ENCODE measurements at places on chromosomes 6 and 20.

GRCh38 chr6:63807056-63807455 is 171.5 kb downstream of the PHF3 start:
- DNase-seq, result no peak

- no peak for DNase-seq
Observed at GRCh38 chr20:52280407-52280806, 88.8 kb upstream of the ZFP64 start.

DNA sequence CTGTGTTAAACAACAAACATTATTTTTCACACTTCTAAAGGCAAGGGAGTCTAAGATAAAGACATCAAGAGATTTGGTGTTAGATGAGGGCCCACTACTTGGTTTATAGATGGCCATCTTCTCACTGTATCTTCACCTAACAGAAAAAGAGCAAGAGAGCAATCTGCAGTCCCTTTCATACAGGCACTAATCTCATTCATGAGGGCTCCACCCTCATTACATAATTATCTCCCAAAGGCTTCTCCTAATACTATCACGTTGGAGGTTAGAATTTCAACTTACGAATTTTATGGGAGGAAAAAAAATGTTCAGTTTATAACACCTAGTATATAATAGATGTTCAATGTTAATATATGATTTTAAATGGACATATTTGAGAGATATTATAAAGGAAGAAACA is 45.6 kb downstream of the HDAC2 start:
- DNase-seq, result no peak

- peak; percentile 46 for DNase-seq
Observed at GRCh38 chr6:168132531-168133167, 53.6 kb upstream of the FRMD1 start.

GRCh38 chr6:41306187-41306854 is 19.8 kb upstream of the TREM1 start:
- DNase-seq, result peak; percentile 26

- DNase-seq, result no peak
Observed at GRCh38 chr20:53101992-53102760, 130.0 kb downstream of the TSHZ2 start.

GRCh38 chr6:157498817-157499216 is 117.8 kb downstream of the ZDHHC14 start:
- DNase-seq, result no peak

DNA sequence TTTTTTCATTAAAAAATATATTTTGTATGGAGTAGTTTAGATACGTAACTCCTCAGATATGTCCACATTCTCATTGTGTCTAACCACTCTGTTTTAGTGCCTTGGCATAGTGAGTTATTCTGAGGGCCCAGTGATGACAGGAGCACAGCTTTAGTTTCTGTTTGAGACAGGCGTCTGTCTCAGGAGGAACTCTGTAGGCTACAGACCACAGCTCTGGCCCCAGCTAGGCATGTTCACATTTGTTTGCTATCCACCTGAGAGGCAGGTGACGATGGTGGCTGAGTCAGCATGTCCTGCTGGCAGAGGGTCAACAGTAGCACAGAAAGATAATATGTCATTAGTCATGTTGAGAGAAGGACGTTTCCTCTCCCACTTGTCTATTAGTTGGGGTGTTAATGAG is 16.3 kb downstream of the LRRC1 start:
- DNase-seq, result no peak

- no peak for DNase-seq
Observed at GRCh38 chr20:49724408-49725223, 10.9 kb upstream of the B4GALT5 start.

DNA sequence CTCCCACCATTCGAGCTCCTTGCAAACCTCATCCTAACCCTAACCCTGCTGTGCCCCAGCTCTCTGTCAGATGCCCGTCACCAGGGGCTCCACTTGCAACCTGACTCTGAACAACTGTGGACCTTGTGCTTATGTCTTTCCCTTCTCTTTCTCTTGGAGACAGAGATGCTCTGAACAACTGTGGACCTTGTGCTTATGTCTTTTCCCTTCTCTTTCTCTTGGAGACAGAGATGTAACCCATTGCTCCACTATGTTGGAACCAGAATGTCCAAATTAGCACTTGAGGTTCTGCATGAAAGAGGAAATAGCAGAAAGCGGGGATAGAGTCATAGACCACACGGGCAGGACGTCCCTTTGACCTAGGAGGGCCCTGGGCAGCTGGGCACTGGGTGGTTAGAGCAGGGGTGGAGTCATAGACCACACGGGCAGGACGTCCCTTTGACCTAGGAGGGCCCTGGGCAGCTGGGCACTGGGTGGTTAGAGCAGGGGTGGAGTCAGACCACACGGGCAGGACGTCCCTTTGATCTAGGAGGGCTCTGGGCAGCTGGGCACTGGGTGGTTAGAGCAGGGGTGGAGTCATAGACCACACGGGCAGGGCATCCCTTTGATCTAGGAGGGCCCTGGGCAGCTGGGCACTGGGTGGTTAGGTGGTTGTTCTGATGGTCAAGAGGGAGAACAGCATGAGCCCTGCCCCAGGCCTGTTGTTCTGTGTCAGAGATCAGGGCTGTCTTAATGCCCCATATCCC is 22.2 kb downstream of the PCMTD2 start:
- no peak for DNase-seq

GRCh38 chr20:13131688-13132087 is 89.4 kb upstream of the ISM1 start:
- no peak for DNase-seq

DNA sequence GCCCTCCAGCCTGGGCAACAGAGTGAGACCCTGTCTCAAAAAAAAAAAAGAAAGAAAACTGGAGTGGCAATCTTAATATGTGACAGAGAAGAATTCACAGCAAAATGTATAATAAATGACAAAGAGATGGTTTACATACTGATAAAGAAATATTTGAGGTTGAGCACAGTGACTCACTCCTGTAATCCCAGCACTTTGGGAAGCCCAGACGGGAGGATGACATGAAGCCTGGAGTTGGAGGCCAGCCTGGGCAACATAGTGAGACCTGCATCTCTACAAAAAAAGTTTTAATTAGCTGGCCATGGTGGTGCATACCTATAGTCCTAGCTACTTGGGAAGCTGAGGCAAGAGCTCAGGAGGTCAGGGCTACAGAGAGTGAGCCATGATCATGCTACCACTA is 12.4 kb upstream of the DEFB118 start:
- no peak for DNase-seq

DNA sequence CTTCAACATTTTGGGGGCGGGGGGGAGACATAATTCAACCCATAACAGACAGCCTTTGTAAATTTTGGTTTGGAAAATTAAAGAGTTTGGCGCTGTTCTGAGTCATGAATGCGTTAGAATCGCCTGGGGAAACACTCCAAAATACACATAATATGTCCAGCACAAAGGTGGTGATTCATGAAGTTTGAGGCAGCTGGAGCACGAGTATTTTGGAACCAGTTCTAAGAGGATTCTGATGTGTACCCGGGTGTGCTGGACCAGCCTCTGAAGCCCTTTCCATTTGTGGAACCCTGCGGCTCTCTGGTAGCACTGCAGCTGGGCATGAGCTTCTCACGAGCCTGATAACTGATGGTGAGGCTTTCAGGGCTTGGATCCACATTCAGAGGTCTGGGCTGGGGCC is 4.7 kb downstream of the GMPR start:
- no peak for DNase-seq

GRCh38 chr6:27862396-27863066 is 49.7 kb downstream of the OR2B2 start:
- no peak for DNase-seq

DNA sequence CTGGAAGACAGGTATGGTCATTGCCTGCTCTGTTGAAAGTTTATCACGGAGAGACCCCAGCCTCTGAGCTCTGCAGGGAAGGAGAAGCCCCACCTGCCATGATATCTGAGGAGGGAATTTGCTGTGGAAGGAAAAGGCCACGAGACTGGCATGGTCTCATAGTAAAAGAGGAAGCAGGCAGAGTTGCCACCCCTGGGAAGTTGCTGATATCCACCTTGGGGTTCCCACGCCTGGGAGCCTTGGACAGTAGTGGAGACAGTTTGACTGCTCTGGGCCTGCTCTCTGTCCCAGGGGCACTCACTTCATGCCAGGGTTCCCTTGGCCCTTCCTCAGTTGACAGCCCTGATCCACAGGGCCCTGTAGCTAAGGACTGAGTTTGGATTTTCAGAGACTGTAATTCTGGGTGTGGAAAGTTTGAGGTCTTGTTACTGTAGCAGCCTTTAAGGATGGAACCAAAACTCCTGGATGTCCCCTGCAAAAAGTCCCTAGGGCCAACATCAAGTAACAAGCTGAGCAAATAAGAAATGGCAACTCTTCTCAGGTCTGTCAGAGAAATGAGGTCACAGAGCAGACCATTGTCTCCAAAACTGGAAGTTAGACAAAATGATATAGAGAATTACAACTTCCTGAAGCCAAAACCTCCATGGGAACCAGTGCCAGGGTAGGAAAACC is 6.9 kb upstream of the SIRPB1 start:
- no peak for DNase-seq

DNA sequence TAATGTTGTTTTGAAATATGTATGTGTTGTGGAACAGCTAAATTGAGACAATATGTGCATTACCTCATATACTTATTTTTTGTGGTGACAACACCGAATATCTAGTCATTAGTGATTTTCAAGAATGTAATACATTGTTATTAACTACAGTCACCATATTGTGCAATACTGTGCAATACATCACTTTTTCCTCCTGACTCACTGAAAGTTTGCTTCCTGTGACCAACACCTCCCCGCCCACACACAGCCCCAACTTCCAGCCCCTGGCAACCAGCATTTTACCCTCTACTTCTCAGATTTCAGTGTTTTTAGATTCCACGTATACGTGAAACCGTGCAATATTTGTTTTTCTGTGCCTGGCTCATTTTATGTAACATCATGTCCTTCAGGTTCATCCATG is 627.9 kb downstream of the PRKN start:
- no peak for DNase-seq

DNA sequence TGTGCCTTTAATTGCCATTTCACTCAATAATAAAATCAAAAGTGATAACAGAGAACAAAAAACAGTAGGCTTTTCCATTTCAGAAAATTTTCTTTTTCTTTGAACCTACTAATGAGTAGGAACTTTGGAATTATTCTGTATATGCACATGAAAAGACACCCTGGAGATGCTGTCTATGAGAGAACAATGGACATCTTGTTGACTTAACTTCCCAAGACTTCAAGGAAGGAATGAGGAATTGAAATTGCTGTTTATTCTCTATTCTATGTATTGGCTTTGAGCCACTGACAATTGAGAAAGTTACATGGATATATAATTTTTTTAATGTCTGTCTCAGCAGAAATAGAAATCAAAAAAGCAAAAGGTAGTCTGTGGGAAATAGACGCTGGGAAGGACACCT is 98.6 kb upstream of the PCSK2 start:
- DNase-seq, result no peak

- DNase-seq, result no peak
Observed at GRCh38 chr20:47102629-47103028, 208.0 kb downstream of the EYA2 start.

GRCh38 chr6:24357336-24358218 is at the start of gene DCDC2:
Gene DCDC2, minus strand, starts transcription at chr6:24358059. Its CDS starts 309 bp downstream, at chr6:24357750.
- DNase-seq, result peak; percentile 25

- no peak for DNase-seq
Observed at GRCh38 chr20:50070361-50070760, 42.6 kb downstream of the UBE2V1 start.

DNA sequence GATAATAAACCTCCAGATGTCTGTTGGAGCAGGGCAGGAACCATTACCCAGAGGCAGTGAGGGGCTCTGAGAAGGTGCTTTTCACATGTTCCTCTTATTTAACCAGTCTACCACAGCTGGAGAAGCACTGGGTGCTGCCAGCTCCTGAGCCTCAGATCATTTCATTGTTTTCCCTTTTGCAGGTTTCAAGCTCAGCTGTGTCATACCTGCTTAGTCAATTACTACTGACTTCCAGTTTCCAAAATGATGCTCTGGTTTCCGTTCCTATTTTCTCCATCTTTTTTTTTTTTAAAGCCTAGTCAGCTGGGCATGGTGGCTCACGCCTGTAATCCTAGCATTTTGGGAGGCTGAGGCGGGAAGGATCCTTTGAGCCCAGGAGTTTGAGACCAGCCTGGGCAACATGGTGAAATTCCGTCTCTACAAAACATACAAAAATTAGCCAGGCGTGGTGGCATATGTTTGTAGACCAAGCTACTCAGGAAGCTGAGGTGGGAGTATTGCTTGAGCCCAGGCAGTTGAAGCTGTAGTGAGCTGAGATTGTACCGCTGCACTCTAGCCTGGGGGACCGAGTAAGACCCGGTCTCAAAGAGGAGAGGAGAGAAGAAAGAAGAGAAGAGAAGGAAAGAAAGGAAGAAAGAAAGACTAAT is 6.7 kb downstream of the FLOT1 start:
- no peak for DNase-seq

GRCh38 chr6:15996030-15996429 is 132.9 kb upstream of the MYLIP start:
- DNase-seq, result no peak

DNA sequence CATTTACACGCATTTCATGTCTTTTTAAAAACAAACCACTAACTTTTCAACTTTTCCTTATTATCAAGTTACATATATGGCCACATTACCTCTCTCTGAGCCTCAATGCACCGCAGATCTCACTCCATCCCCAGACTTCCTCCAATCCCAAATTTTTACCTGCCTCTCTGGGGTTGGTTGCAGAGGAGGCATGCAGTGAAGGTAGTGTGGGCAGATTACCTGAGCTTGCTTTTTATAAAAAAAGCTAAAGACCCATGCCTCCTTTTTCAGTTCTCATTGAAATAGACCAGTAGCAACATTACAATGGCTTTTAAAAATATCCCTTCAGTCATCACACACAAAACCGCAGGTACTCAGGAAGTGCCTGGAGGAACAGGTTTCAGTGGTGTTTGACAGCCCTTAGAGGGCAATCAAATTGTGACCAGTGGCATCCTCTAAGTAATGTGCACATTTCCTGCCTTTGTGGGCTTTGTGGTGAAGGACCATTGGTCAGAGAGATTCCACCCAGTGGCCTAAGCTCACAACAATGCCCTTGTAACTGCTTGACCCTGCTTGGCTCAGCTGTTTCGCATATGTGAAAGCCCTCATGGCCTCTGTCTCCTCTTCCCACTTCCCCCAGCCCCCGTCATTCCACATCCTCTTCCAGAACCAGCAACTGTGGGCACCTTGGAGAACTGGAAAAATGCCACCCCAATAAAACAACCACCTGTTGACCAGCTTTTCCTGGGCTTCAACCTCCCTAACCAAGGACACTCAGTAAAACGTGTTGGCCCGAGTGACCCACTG is 30.2 kb upstream of the IL17A start:
- DNase-seq, result no peak

DNA sequence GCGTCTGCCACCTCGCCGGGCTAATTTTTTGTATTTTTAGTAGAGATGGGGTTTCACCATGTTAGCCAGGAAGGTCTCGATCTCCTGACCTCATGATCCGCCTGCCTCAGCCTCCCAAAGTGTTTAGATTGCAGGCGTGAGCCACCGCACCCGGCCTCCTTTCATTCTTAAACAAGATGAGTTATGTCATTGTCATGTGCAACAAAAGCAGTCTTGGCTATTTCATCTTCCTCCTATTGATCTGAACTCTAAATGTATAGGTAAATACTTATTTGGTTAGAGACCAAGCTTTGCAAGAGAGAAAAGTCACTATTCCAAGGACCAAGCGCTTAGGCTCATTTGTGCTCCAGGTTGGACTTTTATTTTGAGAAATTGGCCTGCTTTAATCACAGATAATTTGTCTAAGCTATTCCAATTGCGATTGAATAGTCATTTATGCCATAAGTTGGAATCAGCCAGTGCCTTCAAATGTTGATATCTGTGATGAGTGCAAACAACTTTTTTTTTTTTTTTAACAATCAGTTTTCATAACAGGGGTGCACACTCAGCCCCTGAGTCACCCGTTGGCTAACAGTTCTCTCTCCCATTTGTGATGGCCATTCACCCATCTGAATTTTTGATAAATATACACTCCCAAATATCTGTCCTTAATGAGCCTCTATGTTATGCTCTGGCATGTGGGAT is 167.3 kb downstream of the BCAS1 start:
- DNase-seq, result no peak
